ENCODE measurements at places on chromosomes 13 and 19. TPM values are rescaled to one million over a fixed set of nuclear protein-coding genes. Genes with fewer than 3 reads are reported as not detected.

ATCAY gene
- not detected for total RNA-seq

ZSWIM9 gene
- total RNA-seq = 10.3 TPM

PDE4C gene
- total RNA-seq = 2.3 TPM

C19orf67 gene
- total RNA-seq = not detected

DNA sequence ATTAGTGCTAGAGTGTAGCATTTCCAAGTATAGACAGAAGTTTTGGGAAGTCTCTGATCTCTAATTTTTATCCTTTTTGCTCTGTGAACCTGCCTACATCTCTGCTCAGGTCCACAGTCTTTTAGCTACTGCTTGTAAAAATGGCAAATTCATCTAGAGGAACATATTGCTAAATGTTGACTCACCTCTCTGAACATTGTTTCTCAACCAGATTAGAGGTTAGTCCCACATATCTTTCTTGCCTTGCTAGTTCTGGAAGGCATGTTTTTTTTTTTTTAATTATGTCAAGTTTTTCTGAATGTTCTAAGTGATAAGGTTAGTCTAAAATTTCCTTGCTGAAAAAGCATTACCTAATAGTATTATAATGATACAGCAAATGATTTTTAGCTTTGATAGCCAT is 2889.6 kb upstream of the PCDH20 start:
- DNase-seq = no peak

GRCh38 chr19:39428283-39429112 is 7.3 kb downstream of the RPS16 start:
- DNase-seq = peak; percentile 90

- DNase-seq = peak; percentile 83
Measured at GRCh38 chr19:11261971-11262839, at the start of gene DOCK6. DOCK6 (minus strand) TSS chr19:11262524; CDS start chr19:11262440, 84 bp downstream.

DNA sequence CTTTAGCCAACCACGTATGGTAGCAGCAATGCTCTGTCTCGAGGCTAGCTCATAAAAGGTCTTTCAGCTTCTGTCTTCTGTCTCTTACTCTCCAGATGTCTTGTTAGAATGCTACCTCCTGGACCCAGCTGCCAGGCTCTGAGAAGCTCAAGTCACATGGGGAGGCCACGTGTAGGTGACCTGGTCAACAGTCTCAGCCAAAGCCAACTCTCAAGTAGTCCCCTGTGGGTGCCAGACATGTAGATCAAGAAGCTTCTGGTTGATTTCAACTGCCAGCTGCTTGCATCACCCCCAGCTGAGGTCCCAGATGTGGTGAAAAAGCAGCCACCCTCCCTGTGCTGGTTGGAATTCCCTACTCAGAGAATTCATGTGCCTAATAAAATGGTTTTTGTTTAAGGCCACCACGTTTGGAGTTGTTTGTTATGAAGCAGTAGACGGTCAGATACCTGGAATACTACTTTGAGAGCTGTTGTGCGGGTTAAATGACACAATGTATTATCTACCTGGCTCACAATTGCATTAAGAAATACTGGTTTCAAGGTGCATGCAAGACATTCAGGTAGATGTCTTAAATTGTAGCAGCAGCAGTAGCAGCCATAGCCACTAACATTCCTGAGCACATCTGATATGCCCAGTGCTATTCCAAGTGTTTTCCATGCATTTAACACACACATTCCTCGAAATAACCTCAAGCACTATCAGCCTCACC is 131.0 kb upstream of the RFC3 start:
- no peak for DNase-seq

GRCh38 chr19:44609219-44609618 is 4.1 kb upstream of the IGSF23 start:
- no peak for DNase-seq

DNA sequence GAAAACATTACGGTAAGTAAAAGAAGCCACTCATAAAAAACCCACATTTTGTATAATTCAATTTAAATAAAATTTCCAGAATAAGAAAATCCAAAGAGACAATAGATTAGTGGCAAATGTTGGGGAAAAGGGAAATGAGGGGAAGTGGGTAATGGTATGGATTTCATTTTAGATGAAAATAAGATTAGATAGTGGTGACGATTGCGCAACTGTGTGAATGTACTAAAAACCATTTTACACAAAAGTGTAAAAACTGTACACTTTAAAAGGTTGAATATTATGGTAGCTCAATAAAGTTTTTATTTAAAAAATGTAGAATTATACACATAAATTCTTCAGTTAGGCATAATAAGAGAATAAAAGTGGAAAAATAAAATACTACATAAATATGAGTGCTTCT is 3.7 kb downstream of the MBD3L1 start:
- no peak for DNase-seq

GRCh38 chr19:35514282-35514809 is 897 bp upstream of the DMKN start:
- DNase-seq = no peak

DNA sequence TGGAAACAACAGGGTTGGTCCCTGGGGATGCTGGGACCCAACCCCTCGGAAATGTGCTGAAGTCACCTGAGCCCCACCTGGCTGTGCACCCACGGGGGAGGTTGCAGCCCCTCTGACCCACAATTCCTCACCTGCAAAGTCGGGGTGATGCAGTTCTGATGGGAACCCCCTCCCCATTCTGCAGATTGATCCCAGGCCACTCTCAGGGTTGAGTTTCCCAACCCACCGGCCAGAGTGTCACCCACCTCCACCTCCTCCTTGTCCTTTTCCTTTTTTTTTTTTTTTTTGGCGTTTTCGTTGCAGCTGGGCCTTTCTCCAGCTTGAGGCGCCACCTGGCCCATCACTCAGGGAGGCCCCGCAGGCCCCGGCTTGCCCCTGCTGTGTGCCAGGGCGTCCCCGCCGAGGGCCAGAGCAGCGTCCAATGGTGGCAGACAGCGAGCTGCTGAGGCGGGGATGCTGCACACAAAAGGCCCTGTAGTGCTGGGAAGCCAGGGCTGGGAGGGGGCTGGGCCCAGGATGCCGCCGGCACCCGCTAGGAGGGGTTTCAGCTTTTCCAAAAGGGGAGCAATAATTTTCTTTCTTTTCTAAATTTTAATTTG is 4.6 kb downstream of the PIK3R2 start:
- DNase-seq = no peak

DNA sequence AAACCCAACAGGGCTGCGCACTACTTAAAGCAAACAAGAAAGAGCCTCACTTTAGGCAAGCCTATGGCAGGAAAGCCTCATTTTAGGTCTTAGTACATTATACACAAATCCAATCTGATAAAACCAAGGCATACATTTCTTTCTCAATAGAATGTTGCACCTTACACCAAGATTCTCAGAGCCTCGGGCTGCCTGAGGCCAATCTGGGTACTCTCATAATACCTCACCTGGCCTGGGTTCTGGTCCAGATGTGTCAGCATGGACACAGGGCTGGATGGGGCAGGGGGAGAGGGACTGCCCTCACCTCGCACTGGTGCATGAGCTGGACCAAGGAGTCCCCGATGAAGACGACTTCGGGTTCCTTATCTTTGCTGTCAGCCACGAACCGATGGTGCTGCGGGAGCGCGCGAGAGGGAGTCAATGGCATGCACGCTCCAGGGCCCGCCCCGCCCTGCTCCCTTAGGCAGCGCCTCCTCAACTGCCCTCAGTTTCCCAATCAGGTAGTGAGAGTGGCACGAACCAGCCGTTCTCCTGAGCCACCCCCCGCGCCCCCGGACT is at the start of gene PRR19:
Gene PRR19, plus strand, starts transcription at position 487 of the 558 bp plus-strand sequence. CDS start 7,453 bp downstream, outside the sequence.
- DNase-seq = no peak

- peak; percentile 79 for DNase-seq
Measured at GRCh38 chr19:920051-920864, 3.1 kb downstream of the KISS1R start.

DNA sequence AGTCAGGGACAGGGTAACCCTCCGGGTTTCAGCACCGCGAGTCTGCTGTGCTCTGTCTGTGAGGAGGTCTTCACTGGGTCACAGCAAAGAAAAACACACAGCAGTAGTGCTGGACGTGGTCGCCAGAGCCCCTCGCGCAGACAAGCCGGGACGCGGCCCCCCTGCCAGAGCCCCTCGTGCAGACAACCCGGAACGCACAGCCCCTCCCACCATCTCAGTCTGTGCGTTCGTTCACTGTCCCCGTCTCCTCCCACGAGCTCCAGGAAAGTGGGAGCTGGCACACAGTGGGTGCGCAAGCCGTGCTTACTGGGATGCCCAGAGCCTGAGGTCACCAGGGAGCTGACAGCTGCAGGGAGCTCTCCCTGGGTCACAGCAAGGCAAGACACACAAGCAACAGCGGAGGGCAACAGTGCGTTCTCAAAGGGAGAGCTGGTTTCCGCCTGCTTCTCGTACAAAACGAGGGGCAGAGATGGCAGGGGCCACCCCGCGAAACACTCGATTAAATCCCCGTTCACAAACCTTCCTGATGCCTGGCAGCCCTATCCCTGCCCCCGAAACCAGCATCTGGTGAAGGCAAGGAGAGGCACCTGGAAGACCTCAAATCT is 3.2 kb upstream of the PLPP2 start:
- DNase-seq = no peak
